Small intestine (tissue), 16 donors: ENCODE measurements at places on chromosomes 4 and X.

- DNase-seq = no peak
Measured at GRCh38 chrX:150857453-150857852, 41.0 kb downstream of the CD99L2 start.

- DNase-seq = no peak
Measured at GRCh38 chr4:38684271-38684670, 20.3 kb downstream of the KLF3 start.

- DNase-seq = no peak
Measured at GRCh38 chr4:39435659-39436563, 22.8 kb downstream of the RPL9 start.

DNA sequence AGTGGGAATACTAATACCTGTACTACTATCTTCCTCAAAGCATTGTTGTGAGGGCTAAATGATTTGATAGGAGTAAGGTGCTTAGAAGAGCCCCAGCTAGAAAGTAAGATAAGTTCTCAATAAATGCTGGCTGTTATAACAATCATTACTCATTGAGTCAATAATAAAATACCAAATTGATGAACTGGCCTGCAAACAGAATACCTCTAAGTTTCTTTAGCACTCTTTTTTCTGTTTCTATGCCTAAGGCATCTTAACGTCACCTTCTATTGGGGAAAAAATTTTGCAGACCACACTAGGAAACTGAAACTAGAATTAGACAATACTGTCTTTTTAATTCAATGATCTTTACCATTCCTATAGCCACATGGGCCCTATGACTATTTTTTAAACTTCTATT lies 1.2 kb downstream of the CLTRN start:
- no peak for DNase-seq

DNA sequence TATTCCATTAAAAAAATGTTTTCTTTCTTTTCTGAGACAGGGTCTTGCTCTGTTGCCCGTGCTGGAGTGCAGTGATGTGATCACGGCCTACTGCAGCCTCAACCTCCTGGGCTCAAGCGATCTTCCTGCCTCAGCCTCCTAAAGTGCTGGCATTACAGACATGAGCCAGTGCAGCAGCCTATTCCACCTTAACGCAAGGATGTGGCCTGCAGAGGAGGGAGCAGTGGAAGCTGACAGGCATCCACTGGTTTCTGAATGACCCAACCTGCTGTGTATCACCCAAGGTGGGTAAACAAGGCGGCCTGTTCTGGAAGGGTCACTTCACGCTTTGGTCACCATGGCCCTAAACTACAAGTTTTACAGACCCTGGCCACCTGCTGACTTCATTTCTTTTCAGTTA lies 60.8 kb downstream of the ACOX3 start:
- DNase-seq = no peak

DNA sequence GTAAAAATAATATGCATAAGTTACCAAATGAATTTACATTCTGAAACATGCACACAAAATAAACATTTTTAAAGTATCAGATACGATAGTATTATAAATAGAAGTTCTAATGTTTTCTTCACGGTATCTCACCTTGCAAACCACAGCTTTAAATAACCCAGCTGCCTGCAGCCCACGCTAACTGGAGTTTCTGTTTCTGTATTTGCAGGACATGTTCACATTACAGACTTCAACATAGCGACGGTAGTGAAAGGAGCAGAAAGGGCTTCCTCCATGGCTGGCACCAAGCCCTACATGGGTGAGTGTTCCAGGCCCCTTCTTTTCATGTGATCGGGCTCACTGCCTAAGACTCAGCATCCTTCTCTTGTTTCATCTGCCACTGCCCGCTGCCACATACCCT lies 291.7 kb downstream of the EVC2 start:
- no peak for DNase-seq

GRCh38 chr4:123249821-123250220 lies 146.8 kb upstream of the SPRY1 start:
- DNase-seq = no peak

- DNase-seq = no peak
Measured at GRCh38 chr4:71867598-71867997, 83.7 kb upstream of the GC start.

GRCh38 chr4:182847576-182848450 lies 69.4 kb downstream of the DCTD start:
- no peak for DNase-seq

GRCh38 chrX:132214518-132214917 lies 4.7 kb downstream of the RAP2C start:
- no peak for DNase-seq

DNA sequence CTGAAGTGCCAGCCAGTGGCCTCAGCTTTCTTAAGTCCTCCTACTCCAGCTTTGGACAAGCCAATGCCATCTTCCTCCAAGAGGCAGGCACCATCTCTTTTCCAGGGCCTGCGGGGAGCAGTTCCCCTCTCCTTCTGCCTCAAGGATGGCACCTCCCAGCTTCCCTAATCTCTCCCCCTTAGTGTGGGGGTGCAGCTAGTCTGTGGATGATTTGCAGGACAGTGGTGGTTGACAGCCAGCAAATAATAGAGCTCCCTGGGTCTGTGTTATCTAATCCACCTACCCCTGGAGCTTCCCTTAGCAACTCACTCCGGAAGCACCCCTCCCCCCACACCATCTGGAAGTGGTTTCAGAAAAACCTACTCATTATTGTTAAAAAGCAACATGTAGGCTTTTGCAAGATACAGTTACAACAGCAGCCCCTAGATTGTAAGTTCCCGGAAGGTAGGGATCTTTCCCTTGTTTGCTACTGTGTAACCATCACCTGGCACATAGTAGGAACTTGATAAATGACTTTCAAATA lies 247.1 kb downstream of the BCOR start:
- DNase-seq = no peak

DNA sequence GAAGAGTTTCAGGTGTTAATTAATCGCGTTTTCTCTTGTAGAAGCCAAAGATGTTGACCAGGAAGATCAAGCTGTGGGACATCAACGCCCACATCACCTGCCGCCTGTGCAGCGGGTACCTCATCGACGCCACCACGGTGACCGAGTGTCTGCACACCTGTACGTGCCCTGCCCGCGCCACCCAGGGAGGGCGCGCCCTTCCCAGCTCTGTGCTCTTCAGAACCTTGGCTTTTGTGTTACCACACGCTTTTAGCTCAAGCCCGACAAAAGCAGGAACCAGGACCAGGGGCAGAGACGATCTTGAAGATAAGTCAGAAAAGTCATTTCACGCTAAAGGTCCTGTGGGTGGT lies 28.0 kb downstream of the PCGF3 start:
- no peak for DNase-seq

- no peak for DNase-seq
Measured at GRCh38 chrX:1355131-1356046, 18.8 kb downstream of the IL3RA start.

- no peak for DNase-seq
Measured at GRCh38 chr4:15078682-15079642, 76.7 kb downstream of the CPEB2 start.

DNA sequence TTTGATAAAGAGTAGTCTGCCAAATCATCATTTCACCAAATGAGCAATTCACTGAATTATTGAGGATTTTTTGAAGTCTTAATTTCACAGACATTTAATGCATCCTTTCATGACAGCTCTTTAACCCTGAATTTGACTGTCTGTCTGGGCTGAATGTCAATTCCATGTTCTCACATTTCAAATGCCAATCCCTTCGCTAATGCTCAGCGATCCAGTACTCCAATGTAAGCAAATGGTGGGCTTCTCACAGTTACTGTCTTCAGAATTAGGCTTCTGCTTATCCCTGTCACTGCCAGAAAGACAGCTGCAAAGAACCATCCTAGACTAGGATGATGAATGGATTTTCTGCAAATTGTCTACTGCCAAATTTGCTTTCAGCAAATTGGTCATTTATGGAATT lies 36.2 kb upstream of the USP38 start:
- no peak for DNase-seq

DNA sequence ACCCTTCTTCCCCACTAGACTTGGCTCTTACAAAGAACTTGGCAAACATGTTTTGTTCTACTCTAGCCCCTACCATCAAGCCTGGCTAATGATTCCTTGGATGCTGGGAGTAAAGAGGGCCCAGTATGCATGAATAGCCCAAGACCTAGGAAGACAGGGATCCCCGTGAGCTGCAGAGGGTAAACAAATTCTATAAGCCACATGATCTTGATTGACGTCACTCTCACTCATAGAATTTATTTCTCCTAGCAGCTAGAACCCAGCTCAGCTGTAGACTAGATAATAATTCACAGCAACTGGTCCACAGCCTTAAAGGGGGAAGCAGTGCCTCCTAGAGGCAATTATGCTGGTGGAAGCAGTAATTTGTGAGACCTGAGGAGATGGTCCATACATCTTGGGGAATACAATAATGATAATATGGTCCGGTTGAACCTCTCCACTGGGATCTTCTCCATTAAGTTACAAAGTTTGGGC lies 16.1 kb upstream of the USO1 start:
- DNase-seq = peak; percentile 56

DNA sequence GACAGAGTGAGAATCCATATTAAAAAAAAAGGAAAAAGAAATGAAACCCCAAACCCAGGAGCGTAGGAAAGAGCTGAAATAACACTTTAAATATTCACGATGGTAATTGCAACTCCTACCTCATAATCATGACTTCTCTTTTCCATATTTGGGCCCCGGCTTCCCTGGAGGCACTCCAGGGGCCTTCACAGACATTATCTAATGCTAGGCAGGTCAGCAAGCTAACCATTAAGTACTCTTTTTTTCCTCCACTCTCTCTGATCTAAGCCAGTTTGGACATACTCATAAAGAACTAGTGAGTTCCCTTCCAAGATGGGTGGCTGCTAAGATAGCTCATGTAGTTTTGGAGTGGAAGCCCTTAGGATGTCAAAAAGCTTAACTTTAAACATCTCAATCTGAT lies 83.2 kb downstream of the SH3KBP1 start:
- DNase-seq = no peak

DNA sequence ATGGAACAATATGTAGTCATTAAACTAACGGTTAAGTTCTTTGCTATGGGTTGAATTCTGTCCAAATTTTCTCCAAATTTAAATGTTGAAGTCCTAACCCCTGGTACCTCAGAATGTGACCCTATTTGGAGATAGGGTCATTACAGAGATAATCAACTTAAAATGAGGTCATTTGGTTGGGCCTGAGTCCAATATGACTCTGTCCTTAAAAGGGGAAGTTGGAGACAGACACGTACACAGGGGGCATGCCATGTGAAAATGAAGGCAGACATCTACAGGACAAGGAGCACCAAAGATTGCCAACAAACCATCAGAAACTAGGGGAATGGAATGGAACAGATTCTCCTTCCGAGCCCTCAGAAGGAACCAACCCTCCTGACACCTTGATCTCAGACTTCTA lies 492.0 kb upstream of the FTHL17 start:
- no peak for DNase-seq

GRCh38 chr4:4225915-4226605 lies 669 bp downstream of the OTOP1 start:
- no peak for DNase-seq

DNA sequence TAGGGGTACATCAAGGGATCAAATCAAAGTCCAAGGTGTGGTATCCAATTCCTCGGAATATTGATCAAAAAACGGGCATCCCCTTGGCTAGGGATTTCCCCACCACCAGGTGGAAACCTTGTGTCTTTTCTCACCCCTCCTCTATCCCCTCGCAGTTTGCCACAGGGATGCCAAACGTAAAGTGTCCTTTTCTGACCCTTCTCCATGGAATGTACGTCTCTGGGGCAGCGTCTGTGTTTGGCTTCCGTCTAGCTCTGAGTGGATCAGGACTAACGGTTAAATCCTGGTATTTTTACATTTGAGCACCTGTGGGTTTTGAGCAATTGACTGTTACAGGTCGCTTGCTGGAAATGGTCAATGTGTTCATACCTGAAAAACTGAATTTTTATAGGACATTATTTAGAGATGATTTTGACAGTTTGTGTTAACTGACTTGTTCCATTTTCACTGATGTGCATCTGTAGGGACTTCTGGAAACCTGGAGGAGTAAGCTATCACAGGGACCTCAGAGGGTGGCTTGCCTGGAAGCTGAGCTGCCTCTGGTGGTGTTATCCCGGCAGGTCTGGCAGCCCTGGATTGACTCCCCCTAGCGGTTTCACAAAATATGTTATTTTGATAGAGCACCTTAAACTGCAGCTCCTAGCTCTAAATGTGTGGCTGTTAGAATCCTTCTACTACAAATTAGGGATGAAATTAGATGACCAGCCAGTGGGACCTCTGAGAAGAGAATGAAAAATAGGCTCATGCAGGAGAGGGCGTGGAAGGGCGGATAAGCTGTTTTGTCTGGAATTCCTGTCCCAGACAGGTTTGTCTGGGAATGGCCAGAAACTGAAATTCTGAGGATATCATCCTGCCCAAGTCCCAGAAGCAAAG lies 8.8 kb upstream of the MGST2 start:
- DNase-seq = peak; percentile 82

- DNase-seq = no peak
Measured at GRCh38 chrX:141278306-141278705, 36.0 kb upstream of the SPANXC start.

DNA sequence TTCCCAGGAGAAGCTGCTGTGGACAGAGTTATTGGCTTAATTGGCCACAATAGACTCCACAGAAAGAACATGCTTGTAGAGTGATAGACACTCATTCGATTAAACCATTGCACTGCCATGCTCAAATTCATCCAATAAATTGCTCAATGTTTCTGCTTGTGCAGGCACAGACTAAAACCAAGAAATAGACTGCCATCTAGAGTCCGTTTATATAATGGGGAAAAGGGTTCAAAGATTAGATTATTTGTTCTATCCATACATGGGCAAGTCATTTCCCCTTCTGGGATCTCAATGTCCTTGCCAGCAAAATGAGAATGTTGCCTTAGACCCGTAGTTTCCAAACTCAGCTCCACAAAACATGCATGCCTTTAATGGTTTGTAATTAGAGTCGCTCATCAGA lies 8.7 kb downstream of the SMIM10 start:
- DNase-seq = peak; percentile 30

GRCh38 chrX:27660878-27661277 lies 70.7 kb downstream of the DCAF8L2 start:
- no peak for DNase-seq

DNA sequence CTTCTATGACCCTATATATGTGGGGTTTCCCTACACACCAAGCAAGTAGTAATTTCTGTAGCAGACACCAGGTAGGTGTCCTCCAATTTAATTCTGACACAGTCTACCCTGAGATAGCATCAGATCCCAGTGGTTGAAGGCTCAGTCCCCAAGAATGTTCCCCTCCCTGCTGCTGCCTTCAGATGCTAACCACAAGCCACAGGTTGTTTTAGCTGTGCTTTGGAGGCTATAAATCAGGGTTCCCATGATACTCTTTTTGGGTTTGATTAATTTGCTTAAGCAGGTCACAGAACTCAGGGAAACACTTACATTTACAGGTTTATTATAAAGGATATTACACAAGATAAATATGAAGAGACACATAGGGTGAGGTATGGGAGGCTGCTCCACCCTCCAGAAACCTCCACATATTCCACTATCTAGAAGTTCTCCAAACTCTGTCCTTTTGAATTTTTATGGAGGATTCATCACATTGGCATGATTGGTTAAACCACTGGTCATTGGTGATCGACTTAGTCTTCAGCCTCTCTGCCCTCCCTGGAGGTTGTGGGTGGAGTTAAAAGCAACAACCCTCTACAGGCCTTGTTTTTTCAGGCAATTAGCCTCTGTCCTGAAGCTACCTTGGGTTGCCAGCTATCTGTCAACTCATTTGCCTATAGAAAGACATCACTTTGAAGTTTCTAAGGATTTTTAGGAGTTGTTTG lies 50.8 kb downstream of the GRIA2 start:
- DNase-seq = no peak

- no peak for DNase-seq
Measured at GRCh38 chr4:159185591-159186023, 82.7 kb downstream of the RAPGEF2 start.

- DNase-seq = no peak
Measured at GRCh38 chrX:121869876-121870477, 822.6 kb downstream of the GLUD2 start.
